ENCODE measurements at places on chromosomes 5 and 9.

GRCh38 chr5:61100437-61100836 is 61.8 kb downstream of the SMIM15 start:
- no peak for DNase-seq

DNA sequence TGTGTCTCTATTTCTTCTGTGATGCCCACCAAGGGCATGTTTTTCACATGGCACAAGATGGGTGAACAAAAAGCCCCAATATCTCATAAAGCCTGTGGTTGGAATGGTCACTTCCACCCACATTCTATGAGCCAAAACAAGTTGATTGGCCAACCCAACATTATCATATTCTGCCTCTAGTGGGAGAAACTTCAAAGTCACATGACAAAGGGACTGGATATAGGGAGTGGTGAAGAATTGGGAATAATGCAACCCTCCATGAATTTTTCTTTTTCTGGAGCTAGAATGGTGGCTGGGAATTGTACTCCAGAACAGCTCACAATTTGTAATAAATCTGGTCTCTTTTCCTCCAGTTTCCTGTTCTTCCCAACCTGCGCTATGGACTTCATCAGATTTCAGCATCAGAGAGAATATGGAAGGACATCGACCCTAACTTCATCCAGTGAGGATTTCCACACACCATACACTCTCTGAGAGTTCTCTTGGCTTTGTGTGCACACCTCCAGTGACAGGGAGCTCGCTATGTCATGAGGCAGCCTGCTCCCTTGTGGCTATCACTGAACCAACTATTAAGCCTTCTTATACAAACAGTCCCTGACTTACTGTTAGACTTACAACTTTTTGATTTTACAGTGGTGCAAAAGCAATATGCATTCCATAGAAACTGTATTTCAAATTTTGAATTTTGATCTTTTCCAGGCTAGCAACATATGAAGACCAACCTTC is 12.0 kb upstream of the B4GALT1 start:
- no peak for DNase-seq

DNA sequence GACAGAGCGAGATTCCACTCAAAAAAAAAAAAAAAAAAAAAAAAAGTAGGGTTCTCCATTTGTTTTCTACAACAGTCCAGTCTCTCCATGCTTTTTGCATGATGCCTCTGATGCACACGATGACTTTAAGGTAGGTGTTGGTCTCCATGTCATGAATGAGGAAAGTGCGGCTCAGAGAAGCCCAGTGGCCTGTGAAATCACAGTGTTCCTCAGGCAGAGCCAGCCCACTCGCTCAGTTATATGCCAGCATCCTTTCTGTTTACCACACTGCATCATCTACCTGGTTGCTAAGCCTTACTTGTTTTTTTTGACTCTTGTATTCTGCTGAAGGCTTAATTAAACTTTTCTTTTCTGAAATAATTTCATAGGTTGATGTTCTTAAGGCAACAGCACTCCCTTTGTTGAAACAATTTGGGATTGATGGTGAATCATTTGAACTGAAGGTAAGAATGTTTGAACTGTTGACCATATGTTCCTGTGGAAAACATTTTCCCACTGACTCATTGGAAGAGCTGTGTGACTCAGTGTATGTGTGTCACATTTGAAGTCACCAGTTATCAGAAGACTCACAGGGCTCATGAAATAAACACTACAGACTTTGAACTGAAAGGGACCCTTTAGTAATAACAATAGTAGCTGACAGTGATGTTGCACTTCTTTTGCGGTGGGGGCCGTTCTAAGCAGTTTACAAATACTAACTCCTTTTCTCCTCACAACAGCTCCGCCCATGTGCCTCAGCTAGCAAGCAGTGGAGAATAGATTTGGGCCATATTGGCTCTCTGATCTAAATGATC is 40.2 kb downstream of the RCL1 start:
- no peak for DNase-seq

DNA sequence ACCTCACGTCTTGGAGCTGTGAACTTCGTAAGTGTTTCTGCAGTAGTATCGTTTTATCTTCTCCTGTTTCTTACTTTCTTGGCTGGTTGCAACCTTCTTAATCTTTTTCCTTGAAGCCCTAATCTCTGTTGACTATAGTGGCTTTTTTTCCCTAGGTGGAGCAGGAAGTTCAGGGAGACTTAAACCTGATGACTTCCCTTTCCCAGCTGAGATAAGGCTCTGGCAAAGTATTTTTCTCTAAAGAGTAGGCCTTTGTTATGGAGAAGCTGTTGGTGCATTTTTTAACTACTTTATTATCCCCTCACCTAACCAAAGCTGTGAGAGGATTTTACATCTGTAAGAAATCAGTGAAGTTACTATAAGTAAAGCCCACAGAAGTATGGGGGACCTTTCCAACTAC is 723.1 kb upstream of the RIOK2 start:
- no peak for DNase-seq

- no peak for DNase-seq
These were observed 146.7 kb downstream of the MAST4 start for GRCh38 chr5:66742896-66743247.

GRCh38 chr5:17336054-17336453 is 118.6 kb downstream of the BASP1 start:
- no peak for DNase-seq

- DNase-seq: no peak
These were observed 54.6 kb downstream of the ALG2 start for GRCh38 chr9:99167119-99167518.

- DNase-seq: no peak
These were observed 21.1 kb downstream of the ECPAS start for GRCh38 chr9:111463048-111463447.

DNA sequence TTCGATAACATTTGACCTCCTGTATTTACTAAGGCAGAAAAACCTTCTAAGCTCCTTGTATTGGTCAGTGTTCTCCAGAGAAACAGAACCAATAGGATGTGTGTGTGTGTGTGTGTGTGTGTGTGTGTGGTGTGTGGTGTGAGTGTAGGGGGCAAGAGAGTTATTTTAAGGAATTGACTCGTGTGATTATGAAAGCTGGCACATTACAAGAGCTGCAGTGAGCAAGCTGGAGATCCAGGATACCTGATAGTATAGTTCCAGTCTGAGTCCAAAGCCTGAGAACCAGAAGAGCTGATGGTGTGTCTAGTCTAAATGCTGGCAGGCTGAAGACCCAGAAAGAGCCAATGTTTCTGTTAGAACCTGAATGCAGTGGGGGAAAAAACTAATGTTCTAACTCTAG is 21.2 kb upstream of the PIK3R1 start:
- no peak for DNase-seq

- DNase-seq: no peak
These were observed 421.5 kb upstream of the DAP start for GRCh38 chr5:11182441-11183080.

- no peak for DNase-seq
These were observed 42.5 kb upstream of the SPATA31E1 start for GRCh38 chr9:87840134-87840533.

GRCh38 chr5:32378966-32379365 is 65.6 kb downstream of the ZFR start:
- DNase-seq: no peak

- no peak for DNase-seq
These were observed 480.9 kb upstream of the CD180 start for GRCh38 chr5:67677422-67677970.

DNA sequence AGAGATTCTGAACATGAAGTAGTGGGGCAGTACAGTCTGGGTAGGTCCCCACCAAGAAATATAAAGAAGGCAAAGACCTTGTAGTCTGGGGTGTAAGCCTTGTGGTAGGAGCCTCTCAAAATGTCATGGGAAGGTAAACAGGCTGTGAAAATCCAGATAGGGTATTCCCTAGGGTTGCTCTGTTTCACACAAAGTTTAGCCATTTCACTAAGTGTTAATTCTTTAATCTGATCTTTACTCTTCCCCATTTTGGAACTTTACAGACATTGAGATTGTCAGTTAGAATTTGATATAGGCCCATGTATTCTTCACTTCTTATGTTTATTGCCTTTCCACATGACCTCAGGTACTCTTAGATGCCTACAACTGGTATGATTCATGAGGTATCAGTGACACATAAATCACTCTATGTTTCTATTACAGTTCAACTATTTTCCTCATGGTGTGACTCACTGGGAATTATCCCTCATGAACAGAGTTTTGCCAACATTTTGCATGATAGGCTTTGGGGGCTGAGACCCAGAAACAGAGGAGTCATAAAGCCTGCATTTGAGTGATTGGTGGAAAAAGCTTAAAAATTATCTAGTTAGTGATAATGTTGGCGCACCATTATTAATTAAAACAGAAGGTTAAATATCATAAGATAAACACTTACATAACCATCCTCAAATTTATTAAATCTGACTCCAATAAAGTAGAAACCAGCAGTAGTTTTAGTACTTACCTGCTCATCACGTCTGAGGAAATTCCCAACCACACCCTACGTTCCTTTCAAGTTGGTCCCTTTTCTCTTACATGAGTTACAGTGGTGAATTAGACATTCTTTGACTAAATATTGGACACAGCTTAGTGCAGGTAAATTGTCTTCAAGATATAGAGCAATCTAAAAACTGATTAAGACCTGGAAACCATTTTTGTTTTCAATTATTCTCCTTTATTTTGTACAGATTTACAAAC is 399.8 kb upstream of the MEF2C start:
- DNase-seq: no peak

DNA sequence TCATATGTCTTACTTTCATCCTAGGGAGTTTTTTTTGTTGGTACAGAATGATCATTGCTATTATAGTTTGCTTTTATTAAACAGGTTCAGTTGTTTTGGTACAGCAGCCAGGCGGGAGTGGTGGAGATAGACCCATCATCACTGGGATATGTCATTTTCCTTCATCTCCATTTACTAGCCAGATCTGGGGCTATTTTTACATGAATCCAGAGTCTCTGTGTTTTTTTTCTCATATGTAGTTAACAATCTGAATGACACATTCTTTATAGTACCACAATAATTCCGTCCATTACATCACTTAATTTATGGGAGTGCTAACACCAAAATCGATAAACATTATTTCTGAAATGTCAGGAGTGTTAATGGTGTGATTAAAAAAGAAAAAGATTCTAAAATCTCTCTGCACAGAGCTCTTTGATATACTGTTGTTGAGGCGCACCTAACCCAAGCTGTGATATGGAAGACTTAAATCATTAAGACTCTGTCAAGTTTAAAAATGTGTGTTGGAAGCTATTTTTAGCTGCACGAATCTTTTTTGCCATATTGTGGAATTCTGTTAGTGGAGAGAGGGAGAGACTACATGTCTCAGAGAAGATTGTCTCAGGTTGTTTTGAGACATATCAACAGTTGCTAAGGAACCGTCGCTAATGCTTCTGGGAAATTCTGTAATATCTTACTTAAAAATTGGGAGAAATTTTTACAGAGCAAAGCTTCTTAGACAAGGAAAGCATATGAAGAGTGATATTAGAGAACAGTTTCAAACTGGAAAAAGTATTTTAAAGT is 59.6 kb downstream of the RPS23 start:
- no peak for DNase-seq

DNA sequence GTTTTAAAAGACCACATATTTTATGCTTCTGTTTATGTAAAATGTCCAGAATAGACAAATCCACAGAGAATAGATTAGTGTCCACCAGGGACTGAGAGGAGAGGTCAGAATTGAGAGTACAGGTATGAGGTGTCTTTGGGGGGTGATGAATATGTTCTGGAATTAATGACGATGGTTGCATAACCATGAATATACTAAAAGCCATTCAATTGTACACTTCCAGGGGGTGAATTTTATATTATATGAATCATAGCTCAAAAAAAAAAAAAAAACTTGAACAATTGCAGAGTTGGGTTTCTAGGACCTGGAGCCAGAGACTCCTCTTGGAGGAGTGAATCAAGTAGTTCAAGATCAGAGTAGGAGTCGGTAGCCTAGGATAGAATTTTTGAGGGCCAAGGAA is 57.8 kb upstream of the RUSC2 start:
- no peak for DNase-seq

DNA sequence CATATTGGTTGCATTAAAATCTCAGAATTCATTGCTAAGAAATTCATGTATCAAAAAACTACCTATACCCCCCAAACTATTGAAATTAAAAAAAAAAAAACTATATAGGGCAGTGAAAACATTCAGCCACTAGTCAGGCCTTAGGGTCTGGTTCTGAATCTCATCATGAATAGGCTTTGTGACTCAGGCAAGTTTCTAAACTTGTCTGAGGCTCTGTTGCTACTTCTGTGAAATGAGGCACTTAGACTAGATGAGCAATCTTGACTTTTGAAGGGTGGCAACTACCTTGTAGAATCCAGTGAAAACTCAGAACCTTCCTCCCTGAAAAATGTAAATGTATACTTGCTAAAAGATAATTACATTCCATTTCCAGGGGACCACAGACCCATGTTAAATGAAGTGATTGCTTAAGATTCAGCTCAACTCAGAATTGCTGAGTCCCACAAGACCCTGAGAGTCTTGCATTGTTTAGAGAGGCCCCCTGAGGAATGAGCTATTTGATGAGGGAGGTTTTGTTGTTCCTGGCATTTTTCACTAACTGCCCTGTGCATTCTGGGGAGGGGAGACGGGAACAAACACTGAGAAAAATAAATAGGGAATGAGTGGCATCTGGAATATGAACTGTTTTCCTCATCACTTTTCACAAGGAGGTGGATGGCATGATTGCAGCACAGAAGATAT is 29.5 kb downstream of the RAI14 start:
- no peak for DNase-seq

- no peak for DNase-seq
These were observed 155.4 kb downstream of the FSTL4 start for GRCh38 chr5:133456933-133457402.

- no peak for DNase-seq
These were observed 312.0 kb downstream of the TLE1 start for GRCh38 chr9:81377320-81377719.

DNA sequence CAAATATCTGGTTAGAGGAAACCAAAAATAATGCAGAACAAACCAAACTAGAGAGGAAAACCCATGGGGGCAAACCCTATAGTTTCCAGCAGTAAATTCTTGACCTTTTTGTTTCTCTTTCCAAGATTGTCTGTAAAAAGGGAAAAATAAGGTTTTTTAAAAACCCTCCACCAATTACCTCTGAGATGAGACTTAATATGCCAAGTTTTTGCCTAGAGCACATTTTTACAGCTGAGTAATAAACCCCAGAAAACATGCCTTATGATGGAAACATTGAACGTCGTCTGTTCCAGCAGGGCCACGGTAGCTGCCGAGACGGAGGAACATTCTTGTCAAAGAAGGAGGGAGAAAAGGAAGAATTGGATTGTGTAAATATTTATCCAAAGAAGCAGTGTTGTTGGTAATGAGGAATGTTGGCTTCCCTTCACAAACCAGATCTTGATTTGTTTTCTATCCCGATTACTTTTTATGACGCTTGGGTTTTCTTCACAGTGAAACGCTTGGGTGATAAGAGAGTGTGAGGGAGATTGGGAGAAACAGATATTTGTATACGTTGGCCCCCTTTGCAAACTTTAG is 17.3 kb upstream of the MSX2 start:
- DNase-seq: no peak

GRCh38 chr5:30147976-30148375 is 1045.5 kb upstream of the CDH6 start:
- DNase-seq: no peak

DNA sequence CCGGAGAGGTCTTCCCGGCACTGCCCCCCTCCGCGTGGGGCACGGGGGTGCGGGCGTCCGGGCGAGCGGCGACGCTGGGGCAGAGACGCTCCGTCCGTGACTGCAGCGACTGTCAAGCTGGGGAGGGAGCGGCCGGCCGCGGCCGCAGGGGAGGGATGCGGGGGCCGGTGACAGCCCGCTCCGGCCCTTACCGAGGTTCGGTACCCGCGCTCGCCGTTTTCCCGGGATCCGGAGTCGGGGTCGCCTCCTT is 400 bp downstream of the KDM4C start:
- DNase-seq: no peak
